ENCODE measurements at places on chromosomes 16 and 17.
A peak's percentile ranks its signal among the peaks of the same experiment; 100 is the strongest.

DNA sequence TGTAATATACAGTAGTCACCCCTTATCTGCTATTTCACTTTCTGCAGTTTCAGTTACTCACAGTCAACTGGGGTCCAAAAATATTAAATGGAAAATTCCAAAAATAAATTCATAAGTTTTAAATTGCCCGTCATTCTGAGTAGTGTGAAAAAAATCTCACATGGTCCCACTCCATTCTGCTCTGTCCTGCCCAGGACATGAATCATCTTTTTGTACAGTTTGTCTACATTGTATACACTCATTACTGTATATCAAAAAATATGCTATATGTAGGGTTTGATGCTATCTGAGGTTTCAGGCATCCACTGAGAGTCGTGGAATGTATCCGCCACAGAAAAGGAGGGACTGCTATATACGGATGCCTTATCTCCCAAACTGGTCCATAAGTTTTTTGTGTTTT is 16.0 kb upstream of the APPBP2 start:
- DNase-seq: peak; percentile 78

DNA sequence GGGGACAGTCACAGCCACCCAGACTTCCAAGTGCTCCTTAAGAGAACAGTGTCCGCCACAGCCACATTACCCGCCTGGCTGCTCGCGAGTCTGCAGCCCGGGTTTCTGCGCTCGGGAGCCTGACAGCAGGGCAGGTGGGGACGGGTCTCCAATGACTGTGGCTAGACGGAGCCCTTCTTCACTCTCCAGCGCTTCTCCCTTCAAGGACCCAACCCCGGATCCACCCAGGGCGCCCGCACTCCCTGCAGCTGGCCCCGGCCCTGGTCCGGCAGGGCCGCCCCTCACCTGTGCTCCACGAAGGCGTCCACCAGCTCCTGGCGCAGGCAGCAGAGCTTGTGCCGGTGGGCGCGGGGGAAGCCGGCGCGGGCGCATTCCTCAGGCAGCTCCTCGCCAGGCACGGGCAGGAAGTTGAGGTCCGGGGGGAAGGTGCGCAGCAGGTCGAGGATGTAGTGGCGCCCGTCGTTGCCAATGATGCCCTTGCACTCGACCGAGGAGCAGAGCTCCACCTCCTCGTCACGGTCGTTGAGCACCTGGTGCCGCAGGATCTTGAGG is 13.9 kb downstream of the CLUH start:
- no peak for DNase-seq

- DNase-seq: peak; percentile 70
Measured at GRCh38 chr16:66705790-66706505, 9.4 kb upstream of the CMTM4 start.

- DNase-seq: no peak
Measured at GRCh38 chr16:27460663-27461482, 58.9 kb downstream of the IL21R start.

GRCh38 chr17:72432143-72432621 is 311.4 kb downstream of the SOX9 start:
- DNase-seq: no peak

DNA sequence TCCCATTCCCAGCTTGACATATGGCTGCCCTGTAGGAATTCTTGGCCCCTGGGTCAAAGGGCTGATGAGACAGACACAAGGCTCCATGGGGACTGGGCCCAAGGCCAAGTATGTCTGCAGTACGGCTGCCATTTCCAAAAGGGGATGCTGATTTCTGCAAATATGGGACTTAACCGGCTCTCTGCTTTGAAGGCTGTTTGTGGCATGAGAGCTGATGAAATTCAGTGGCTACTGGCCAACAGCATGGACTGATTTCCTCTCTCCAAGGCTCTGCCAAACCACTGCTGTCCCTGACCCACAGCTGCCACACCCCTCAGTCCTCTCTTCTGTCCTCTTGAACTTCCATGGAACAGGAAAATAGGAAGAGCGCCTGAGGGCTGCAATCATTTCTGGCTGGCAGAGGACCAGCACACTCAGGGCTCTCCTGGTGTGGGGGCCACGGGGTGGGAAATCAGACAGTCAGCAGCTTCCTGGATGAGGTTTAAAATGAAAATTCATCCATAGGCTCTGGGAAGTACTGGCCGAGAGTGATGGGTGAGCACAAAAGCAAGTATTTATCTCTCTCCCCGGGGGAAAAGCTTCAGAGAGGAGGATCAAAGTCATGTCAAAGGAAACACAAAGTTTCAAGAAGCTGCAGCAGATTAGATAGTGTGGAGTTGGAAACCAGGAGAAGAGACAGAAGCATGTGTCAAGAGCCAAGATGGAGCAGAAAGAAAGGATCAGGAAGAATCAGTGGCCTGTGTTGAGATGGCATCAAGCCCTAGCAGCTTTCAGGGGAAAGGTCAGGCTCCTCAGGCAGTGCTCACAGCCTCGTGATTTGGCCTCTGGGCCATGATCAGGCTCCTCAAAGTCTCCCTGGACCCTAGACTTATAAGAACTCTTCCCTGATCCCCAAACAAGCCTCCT is 64.1 kb upstream of the SREBF1 start:
- peak; percentile 96 for DNase-seq

- DNase-seq: peak; percentile 76
Measured at GRCh38 chr17:59846394-59847165, 46.2 kb downstream of the TUBD1 start.

- no peak for DNase-seq
Measured at GRCh38 chr17:54882371-54882770, 18.3 kb upstream of the TOM1L1 start.

DNA sequence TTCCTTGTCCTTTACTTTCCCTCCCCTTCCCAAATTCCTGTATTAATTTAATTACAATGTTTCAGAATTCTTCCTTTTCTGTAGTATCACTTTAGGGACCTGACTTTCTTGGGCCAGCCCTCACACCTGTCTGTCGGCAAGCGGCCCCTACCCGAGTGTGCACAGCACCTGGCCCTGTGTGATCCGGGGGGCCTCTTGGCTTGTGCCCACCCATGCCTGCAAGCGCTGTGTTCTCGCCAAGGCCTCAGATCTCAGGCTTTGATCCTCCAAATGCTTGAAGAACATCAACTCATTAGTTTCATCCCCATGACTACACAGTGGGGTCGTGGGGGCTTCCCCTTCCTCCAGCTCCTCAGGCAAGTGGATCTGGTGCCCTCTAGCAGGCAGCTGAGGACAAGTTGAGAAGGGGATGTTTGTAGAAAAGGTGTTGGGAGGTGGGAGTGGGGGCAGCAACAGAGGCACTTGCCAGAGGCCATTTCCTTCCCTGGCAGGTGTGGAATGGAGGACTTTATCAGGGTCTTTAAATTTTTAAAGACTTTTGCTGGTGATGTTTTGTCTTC is 15.7 kb upstream of the CDH3 start:
- no peak for DNase-seq

GRCh38 chr17:68961214-68961882 is 6.2 kb upstream of the ABCA8 start:
- no peak for DNase-seq

GRCh38 chr17:33200587-33200986 is 92.5 kb downstream of the ASIC2 start:
- no peak for DNase-seq

DNA sequence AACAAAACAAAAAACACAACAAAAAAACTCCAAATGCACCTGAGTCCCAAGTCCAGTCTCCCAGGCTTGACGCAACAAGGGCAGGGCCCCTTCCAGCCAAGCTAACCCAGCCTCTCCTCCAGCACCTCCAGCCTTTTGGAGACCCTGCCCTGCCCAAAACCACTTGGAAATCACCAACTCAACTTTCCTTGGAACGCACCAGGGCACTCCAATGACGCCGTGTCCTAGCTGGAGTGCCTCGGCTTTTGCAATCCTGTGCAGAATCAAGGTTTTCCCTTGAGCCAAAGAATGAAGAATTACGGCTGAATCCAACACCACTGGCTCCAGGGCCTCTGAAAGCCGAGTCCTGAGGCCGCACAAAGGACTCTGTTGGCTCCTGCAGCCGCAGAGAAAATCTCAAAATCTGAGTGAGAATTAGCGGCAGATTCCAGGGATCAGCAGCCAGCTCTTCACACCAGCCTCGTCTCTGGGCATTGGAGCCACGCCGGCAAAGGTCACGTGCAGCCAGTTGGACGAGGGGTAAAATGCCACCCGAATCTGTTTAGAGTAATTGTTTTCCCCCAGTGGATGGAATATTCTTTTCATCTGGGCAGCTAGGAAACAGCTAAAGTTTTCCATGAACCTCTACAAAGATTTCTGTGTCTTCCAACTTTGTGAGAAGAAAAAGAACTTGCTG is 9.7 kb upstream of the BAIAP2 start:
- no peak for DNase-seq

GRCh38 chr16:3173892-3174617 is 13.9 kb upstream of the OR1F1 start:
- DNase-seq: no peak

- no peak for DNase-seq
Measured at GRCh38 chr17:31031841-31032240, 61.0 kb downstream of the RNF135 start.

Measured in fibroblast of skin of back (primary cell).